ENCODE measurements at places on chromosomes 13 and 19. TPM values are rescaled to one million over a fixed set of nuclear protein-coding genes. Genes with fewer than 3 reads are reported as not detected.

- DNase-seq: no peak
These were observed 43.8 kb downstream of the ESD start for GRCh38 chr13:46753137-46753536.

DNA sequence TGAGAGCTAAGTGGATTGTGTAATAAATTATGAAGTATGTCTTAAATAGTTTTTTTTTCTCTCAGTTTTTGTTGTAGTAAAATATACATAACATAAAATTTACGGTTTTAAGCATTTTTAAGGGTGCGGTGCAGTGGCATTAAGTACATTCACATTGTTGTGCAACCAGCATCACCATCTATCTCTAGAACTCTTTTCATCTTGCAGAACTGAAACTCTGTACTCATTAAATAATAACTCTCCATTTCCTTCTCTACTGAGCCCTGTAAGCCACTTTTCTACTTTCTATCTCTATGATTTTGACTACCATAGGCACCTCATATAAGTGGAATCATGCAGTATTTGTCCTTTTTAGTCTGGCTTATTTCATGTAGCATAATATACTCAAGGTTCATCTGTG is 87.1 kb downstream of the GJA3 start:
- no peak for DNase-seq

DNA sequence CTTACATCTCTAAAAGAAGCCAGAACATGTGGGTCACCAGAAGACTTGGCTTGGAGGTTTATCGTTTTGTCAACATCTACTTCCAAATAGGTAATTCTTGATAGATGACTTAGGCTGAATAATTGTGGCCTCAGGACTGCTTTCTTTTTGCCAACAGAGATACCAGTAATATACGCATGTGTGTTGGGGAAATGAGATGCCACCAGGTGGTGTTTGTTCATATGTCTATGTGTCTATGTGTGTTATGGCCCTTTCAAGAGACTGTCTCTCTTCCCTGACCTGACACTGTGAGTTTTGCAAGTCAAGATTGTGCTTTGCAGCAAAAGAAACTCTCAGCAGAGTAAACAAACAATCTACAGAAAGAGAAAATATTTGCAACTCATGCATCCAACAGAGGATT is 31.6 kb upstream of the METTL21C start:
- DNase-seq: no peak

DNA sequence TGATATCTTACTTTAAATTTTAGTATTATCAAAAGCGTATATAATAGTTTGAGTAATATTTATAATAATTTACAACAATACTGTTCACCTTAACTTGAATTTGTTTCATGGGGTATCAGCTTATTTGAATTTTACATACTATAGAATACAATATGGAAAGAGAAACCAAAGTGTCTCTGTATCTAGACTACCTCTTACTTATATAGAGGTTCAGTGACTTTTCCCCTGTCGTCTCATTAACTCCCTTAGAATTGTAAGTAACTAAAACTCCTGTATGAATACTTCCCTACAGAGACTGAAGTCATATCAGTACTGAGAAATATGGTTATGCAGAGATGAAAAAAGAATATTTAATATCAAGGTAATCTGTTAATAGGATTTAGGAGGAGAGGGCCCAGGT is 26.8 kb downstream of the COG6 start:
- no peak for DNase-seq

- peak; percentile 90 for DNase-seq
These were observed at the start of gene LYL1 for GRCh38 chr19:13102666-13103580. TSS of gene LYL1 (minus strand) at chr19:13102858. CDS start at chr19:13101171, 1,687 bp downstream.

RUBCNL gene
- 2.9 TPM for total RNA-seq

CYP4F11 gene
- 3.5 TPM for total RNA-seq

- peak; percentile 76 for DNase-seq
These were observed 19.6 kb upstream of the NFIC start for GRCh38 chr19:3346677-3347353.

MCOLN1 gene
- total RNA-seq: 55.0 TPM

GRCh38 chr19:18672606-18673337 is 10.7 kb upstream of the CRTC1 start:
- DNase-seq: no peak

ZNF567 gene
- 7.7 TPM for total RNA-seq

- DNase-seq: no peak
These were observed 34.0 kb upstream of the USE1 start for GRCh38 chr19:17180997-17181702.

DNA sequence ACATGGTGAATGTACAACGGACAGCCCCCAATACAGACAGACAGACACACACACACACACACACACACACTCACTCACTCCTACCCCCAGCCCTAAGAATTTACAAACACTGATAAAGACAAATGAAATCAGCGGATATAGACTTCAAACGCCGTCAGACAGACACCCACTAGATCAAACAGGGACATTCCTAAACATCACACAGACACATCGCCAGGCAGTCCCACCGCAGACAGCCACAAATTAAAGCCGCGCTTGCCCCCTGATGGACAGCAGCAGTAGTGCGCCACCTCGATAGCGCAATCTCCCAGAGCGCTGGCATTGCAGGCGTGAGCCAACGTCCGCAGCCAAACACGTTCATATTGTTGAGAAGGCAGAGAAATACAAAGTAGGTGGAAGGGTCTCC is 24.7 kb upstream of the ADGRE1 start:
- peak; percentile 91 for DNase-seq

ICAM5 gene
- 18.3 TPM for total RNA-seq

GRCh38 chr19:6259312-6259861 is 20.4 kb downstream of the MLLT1 start:
- no peak for DNase-seq

DNA sequence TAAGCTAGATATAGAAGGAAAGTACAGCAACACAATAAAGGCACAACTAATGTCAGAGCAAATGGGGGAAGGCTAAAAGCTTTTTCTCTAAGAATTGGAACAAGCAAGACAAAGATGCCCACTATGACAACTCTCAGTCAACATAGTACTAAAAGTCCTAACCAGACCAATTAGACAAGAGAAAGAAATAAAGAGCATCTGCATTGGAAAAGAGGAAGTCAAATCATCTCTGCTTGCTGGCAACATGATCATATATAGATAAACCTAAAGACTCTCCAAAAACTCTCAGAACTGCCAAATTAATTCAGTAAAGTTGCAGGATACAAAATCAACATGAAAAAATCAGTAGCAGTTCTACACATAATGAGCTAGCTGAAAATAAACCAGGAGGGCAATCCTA is 542.0 kb downstream of the DIAPH3 start:
- no peak for DNase-seq

- DNase-seq: no peak
These were observed 3.0 kb upstream of the NAA16 start for GRCh38 chr13:41307884-41308640.

DNA sequence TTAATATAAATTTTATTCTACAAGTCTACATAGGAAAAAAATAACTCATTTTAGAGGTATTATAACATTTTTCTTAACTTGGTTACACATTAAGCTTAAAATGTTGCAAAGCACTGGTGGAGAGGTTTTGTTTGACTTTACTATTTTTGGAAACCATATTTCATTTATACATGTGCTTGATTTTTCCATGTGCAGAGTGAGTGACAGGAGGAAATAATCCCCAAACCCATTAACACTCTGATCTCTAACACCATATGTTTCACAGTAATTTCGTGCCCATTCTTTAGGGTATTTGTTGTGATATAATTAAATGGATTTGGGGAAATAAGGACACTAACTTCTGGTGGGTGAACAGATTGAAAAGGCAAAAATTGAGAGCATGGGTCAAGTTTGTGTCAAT is 2124.4 kb upstream of the PCDH20 start:
- no peak for DNase-seq

DNA sequence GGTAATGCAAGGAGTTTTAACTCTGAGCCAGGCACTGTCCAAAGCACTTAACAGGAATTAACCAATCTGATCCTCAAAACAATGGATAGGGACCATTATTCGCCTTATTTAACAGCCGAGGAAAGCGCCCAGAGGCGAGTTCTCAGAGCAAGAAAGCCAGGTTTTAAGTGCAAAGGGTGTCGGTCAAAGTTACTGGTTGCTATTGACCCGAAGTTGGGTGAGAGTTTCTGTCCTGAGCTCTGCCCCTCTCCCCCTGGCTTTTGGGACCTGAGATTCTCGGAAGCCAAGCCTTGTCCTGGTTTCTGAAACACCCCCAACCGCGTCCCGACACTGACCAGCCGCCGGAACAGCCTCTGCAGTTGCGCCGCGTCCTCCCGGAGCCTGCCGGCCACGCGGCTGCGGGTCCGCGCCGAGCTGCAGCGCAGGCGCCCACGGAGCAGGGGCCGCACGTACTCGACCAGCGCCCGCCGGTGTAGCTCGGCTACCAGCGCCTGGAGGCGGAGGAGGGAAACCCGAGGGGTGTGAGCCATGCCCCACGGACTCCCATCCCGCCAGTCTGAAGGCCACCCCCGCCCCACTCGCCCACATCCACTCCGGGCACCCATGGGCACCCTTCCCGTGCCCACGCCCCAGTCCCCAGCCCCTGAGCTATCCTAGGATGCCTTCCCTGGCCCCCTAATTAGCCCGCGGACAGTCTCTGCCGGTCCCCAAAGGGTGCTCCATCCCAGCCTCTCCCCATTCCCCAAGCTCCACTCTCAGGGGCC is 27.8 kb downstream of the EXOC3L2 start:
- DNase-seq: no peak

GRCh38 chr13:38191016-38191415 is 158.6 kb upstream of the UFM1 start:
- DNase-seq: no peak

METTL21C gene
- total RNA-seq: not detected

GRCh38 chr19:40284501-40285352 is at the start of gene AKT2:
TSS of gene AKT2 (minus strand) at chr19:40285345. CDS start at chr19:40265267, 20,078 bp downstream.
- DNase-seq: no peak

NOVA2 gene
- total RNA-seq: 21.2 TPM

KCNC3 gene
- 12.8 TPM for total RNA-seq

TNNT1 gene
- total RNA-seq: 1.2 TPM
